ENCODE measurements at places on chromosomes 1 and 21.

GRCh38 chr1:168553680-168554553 is 10.1 kb upstream of the XCL2 start:
- DNase-seq = no peak

DNA sequence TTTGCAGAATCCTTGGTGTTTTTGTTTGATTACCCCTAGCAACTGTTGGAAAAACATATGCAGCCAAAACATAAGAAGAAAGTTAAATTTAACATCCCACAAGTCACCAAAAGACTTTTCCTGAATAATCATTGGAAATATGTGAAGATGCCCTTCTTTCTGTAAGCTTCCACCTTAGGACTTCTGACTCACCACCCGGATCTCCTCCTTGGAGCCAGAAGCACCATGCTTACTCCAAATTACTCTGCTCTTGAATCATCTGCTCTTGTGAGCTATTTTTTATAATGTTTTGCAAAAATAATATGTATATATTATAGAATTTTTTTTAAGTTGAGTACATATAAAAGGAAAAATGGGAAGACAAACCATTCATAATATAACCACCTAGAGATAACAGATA is 391.7 kb downstream of the KCTD3 start:
- DNase-seq = no peak

- DNase-seq = no peak
Measured at GRCh38 chr1:19495799-19496526, 10.6 kb upstream of the CAPZB start.

- DNase-seq = no peak
Measured at GRCh38 chr1:166235728-166236127, 68.9 kb upstream of the FAM78B start.

GRCh38 chr1:65022216-65022615 is 55.9 kb upstream of the JAK1 start:
- no peak for DNase-seq

DNA sequence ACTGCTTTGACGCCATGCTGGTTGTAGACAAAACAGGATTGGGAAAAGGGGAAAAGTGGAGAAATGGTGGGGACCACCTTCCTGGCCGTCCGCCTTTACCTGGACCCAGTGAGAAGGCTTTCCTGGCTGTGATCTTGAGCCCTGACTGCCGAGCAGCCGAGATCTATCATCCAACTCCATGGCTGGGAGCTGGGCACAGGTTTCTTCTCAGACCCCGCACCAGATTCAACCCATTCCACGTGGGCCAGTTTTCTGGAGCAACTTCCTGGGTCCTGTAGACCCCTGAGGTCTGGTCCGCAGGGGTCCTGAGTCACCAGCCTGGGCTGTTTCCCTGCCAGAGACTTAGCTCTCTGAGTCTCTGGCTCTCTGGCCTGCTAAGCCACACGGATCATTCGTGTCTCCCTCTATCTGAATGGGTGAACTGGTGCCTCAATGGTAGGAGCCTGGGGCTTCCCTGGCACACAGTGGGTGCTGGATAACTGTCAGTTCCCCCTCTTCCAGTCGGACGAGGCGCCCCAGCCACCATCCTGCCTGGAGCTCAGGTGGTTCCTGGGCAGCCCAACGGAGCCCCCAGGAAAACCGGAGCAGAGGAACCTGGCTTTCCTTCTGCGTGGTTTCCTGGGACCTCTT is 4.5 kb upstream of the NPHP4 start:
- no peak for DNase-seq

DNA sequence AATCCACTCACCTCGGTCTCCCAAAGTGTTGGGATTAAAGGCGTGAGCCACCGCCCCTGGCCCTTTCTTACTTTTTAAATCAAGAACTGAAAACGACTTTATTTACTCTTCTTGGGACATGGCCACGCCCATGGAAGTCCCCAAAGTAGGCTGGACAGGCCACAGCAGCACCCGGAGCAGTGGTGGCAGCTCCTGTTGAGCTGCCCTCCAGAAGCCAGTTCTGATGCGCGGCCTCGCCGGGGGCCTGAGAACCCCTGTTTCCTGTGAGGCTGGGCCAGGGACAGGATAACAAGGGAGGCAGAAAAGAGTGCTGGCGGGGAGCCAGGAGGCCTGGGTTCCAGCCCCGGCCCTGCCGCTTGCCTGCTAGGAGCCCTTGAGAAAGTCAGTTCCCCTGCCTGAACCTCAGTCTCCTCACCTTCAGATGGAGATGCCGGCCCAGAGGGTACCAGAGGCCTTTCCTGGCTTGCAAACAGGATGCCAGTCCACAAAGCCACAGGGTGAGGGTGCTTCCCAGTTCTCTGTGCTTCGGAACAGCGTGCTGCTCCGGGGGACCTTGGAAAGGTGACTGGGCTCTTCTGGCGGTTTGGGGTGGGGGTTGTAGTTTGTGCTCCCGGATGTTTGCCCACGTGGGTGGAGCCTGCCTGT is 59.4 kb downstream of the RUNX3 start:
- no peak for DNase-seq

- no peak for DNase-seq
Measured at GRCh38 chr1:150544204-150544603, 5.0 kb upstream of the ADAMTSL4 start.

- no peak for DNase-seq
Measured at GRCh38 chr1:31479811-31480210, 66.8 kb downstream of the SERINC2 start.

DNA sequence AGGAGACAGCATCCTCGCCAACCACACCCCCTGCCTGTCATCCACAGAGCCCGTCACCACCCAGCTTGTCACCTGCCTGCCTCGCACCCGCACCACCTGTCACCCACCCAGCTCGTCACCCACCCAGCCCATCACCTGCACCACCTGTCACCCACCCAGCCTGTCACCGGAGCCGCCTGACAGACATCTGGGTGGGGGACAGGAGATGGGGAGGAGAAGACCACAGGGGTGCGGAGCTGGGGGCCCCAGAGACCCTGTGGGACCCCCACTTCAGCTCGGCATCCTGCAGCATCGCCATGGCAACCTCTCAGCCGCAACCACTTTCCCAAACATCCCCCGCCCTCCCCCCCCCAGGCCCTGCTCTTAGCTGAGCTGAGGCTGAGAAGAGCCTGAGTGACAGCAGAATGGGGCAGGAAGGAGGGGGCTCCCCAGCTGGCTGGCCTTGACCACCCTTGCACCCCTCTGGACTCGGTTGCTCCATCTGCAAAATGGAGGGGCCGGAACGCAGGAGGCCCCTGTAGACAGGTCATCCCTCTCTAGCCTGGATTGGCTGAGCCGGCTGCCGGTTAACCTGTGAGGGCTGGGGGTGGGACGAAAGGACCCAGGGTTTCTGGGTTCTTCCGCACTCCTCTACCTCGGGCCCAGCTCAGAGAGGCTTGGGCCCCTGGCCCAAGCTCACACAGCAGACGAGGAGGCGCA is 11.6 kb downstream of the AHDC1 start:
- DNase-seq = no peak

DNA sequence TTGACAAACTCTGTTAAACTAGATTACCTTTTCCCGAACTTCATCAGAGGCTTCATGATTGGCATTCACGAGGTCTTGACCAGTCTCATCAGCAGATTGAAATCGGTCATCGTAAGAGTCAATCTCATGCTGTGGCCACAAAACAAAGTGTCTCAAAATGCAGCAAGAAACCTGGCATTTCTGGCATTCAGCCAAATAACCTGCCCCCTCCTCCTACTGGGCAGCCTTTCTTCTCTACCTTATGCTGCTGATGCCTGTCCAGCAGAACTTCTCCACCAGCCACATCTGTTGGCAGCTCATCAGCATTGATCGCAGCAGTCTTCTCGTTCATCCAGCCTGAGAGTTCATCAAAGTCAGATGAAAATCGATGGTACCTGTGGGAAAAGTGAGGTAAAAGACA is 12.2 kb downstream of the SPTA1 start:
- no peak for DNase-seq

- DNase-seq = no peak
Measured at GRCh38 chr1:39129514-39129913, 75.0 kb upstream of the MACF1 start.

GRCh38 chr1:244074559-244075171 is 23.6 kb downstream of the ZBTB18 start:
- DNase-seq = no peak

- DNase-seq = no peak
Measured at GRCh38 chr1:161258439-161259344, at the start of gene PCP4L1. Gene PCP4L1 (plus strand): TSS chr1:161258745. CDS start chr1:161258975, 230 bp downstream.

GRCh38 chr21:37292041-37292440 is 24.9 kb upstream of the VPS26C start:
- DNase-seq = no peak

- no peak for DNase-seq
Measured at GRCh38 chr1:175062858-175063257, 4.8 kb upstream of the TNN start.

DNA sequence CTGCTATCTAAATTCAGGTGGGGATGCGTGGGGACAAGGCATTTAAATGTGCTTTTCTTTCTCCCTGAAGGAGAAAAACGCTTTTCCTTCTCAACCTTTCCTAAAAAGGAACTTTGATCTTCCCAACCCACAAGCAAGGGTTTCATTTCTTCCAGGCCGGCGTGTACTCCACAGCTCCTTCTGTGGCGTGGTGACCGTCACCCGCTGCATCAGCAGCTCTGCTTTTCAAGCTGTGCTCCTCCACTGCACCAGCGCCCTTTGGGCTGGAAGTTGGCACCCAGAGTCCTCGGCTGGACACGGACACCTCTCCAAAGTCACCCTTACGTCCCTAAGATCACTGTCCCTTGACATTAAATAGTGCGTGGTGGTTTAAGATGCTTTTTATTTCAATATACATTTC is 54.3 kb downstream of the PEX14 start:
- no peak for DNase-seq

- no peak for DNase-seq
Measured at GRCh38 chr1:6419804-6420453, at the start of gene HES2. Gene HES2 (minus strand): TSS chr1:6419919. CDS start chr1:6419820, 99 bp downstream.

GRCh38 chr1:221069178-221069903 is 190.1 kb downstream of the HLX start:
- no peak for DNase-seq

GRCh38 chr1:17434601-17435000 is 4.9 kb downstream of the RCC2 start:
- no peak for DNase-seq

GRCh38 chr1:245353411-245353810 is 198.6 kb downstream of the KIF26B start:
- DNase-seq = no peak

GRCh38 chr21:19537116-19537515 is 1133.5 kb upstream of the TMPRSS15 start:
- no peak for DNase-seq

DNA sequence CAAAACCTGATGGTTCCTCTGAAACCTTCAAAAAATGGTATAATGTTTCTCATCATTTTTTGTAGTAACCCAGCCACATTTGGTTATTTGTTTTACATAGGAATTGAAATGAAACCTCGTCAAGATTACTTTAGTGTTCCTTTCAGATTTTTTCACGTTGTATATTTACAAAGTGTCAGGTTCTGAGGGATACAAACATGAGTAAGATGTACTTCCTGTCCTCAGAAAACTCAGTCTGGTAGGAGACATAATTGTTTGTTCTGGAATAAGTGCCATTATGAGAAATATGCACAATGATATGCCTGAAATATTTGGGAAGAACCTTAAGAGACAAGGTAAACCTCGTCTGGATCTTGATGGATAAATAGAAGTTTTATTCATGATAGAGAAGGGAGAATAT is 145.5 kb downstream of the USP25 start:
- DNase-seq = no peak

DNA sequence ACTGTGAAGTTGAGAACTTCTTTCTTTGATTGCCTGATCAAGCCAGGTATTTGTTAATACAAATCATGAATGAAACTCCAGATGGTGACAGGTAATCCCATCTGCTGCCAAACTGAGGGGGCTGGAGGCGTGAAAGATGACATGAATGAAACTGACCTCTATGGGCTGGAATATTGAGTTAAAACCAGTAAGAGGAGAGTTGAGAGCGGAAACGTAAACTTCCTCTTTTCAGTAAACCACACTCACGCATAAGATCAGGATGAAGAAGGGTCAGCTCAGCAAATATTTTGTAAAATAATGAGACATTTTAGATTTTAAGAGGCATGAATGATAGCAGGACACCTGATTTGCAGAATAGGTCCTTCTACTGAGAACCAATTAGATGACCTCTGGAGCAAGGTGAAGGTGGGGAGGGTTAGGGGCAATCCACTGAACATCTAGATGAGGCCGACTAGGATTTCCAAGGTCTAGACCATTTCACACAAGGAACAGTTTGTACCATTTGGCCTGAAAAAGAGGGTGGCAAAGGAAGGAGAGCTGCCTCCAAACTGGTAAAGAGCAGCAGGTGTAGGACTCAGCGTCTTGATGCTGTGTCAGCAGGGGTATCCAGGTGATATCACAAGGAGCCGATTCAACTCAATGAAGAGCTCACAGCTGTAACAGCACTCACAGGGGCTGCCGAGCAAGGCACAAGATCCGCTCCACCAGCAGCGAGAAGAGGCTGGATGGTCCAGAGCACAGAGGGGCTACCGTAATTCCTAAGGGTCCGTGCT is 132.6 kb downstream of the NTPCR start:
- DNase-seq = no peak

DNA sequence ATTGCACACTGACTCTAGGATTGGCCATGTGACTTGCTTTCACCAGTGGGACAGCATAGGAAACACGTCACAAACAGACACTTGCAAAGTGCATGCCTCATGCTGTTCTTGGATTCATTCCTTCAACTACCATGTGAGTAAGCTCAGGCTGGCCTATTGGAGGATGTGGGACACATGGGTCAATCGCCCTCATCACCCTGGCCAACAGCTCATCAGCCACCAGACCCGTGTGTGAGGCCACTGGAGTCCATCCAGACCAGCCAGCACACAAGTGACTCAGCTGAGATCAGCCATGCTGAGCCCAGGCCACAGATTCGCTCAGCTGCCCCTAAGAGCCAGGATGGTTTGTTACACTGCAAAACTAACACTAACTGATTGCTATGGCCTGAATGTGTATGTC is 216.1 kb upstream of the GRIK3 start:
- no peak for DNase-seq

GRCh38 chr1:113538225-113538624 is 147.9 kb downstream of the MAGI3 start:
- no peak for DNase-seq

- no peak for DNase-seq
Measured at GRCh38 chr1:22139817-22140216, 3.1 kb downstream of the WNT4 start.

DNA sequence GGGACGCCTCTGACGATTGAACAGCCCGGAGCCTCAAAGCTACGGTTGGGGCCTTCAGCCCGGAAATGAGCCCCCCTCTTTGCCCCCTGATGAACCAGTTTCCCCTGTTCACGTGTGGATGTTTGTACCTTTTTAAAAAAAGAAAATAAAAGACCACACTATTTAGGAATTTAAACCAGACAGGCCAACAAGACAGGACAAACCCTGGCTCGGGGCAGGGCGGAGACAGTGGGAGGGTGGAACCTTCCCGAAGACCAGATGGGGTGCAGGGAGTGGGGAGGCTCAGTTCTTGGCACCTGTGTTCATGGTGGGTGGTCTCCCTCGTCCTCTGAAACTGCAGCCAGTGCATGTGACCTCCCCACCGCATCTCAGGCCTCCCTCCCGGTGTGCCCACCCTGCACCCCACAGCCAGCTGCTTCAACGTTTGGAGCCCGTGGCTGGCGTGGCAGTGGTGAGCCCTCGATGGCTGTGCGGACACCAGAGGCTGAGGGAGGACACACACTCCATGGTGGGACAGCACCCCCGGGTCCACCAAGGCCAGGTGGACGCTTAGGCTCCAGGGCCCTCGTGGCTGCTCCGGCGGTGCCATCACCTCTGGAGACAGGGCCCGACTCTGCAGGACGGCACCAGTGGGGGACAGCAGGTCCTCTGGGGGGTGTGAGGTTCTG is 45.6 kb downstream of the COL18A1 start:
- no peak for DNase-seq

- DNase-seq = no peak
Measured at GRCh38 chr21:45827881-45828579, 153.5 kb upstream of the COL6A1 start.

- no peak for DNase-seq
Measured at GRCh38 chr1:202160377-202160940, at the start of gene PTPN7. Gene PTPN7 (minus strand): TSS chr1:202160602. CDS start chr1:202159402, 1,200 bp downstream.

Data from D721Med (cell line).